ENCODE measurements at places on chromosomes 3 and 15. TPM values are rescaled to one million over a fixed set of nuclear protein-coding genes. Genes with fewer than 3 reads are reported as not detected.

Gene LTF
- total RNA-seq: not detected

Gene HHLA2
- 18.0 TPM for total RNA-seq

Gene ST8SIA2
- not detected for total RNA-seq

Gene SPSB4
- not detected for total RNA-seq

Gene TMED3
- total RNA-seq: 33.0 TPM

Gene VIPR1
- 48.3 TPM for total RNA-seq

Gene ST3GAL6
- total RNA-seq: not detected

Gene ISLR
- not detected for total RNA-seq

Gene SOX14
- not detected for total RNA-seq

Gene GOLIM4
- 0.55 TPM for total RNA-seq

Gene ITIH1
- not detected for total RNA-seq
